Effector memory CD4-positive, alpha-beta T cell (primary cell): ENCODE measurements at places on chromosomes 5 and 9.

- DNase-seq: no peak
Observed at GRCh38 chr9:13865869-13866268, 448.1 kb downstream of the NFIB start.

DNA sequence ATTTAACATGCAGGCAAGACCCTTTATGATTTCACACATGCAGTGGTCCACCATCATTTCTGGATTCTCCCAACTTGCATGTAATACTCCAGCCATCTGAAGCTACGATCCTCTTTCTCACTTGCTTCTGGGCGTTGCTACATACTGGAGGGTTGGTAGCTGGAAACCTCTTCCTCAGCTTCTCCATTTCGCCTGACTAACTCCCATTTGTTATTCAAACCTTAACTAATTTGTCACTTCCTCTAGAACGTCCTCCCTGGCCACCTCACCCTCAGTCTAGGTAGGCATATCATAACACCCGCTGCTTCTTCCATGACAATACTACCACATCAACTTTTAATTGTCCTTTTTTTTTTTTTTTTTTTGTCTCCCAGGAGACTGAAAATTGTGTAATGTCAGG is 72.6 kb upstream of the EQTN start:
- no peak for DNase-seq

- no peak for DNase-seq
Observed at GRCh38 chr9:89579741-89580385, 24.9 kb upstream of the GADD45G start.

DNA sequence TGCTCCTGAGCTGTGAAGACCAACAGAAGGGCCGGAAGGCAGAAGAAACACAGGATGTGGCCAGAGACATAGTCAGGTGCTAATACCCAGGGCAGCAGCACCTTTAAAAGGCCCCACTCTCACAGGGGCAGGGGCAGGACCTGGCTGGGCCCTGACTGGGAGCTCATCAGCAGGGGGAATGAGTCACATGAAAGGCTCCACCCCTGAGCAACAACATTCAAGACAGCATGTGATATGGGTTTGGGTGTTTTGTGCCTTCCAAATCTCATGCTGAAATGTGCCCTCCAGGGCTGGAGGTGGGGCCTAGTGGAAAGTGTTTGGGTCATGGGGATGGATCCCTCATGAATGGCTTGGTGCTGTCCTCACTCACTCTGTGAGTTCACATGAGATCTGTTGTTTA is 181.7 kb downstream of the ERCC6L2 start:
- DNase-seq: no peak

DNA sequence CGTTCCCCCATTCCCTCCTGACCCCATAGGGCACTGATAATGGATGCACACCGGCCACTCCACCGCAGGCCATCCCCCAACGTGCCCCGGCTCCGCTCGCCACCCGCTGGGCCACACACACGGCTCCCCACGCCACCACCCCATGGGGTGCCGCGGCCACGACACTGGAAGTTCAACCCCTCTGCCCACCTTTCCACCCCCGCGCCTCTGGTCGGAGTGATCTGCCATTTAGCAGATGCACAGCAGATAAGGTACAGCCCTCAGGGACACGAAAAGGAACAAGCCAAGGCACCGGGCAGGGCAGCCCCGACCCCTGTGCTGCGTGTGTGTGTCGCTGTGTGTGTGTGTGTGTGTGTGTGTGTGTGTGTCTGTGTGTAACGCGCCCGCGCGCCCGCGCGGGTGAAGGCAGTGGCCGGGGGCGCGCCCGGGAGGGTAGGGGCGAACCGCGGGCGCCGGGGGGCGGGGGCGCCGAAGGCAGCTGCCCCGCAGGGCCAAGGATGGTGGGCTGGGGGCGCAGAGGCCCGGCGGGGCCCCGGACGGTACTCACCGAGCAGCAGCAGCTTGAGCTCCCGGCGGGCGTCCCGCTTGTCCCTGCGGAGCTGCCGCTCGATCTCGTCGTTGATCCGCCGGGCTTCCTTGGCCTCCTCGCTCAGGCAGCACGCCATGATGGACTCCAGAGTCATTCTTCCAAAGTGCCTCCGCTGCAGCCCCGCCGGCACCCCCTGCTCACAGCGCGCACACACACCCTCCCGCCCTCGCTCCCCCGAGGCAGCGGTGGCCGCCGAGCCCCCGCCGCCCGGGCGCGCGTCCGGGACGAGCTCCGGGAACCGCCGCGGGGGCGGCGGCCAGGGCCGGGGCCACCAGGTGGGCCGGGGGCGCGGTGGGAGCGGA is 813 bp downstream of the GNAQ start:
- peak; percentile 10 for DNase-seq

- DNase-seq: no peak
Observed at GRCh38 chr9:92740009-92740408, 24.6 kb downstream of the BICD2 start.

- no peak for DNase-seq
Observed at GRCh38 chr9:89608641-89609335, 4.0 kb downstream of the GADD45G start.

DNA sequence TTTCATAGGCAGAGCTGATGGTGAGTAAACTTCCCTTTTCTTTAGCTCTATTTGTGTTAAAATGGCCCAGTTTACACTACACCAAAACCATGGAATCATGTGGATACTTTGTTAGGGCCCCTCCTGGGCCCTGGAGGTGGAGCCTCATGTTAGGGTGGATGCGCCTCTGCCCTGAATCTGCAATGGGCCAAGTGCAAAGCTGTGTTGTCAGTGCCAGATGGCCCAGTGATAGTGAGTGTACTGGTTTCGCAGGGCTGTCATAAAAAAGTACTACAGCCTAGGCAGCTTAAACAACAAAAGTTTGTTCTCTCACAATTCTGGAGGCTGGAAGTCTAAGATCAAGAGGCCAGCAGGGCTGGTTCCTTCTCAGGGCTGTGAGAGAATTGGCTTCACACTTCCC is 64.8 kb downstream of the HSPA4 start:
- no peak for DNase-seq
